ENCODE measurements at places on chromosomes 12 and 14.

DNA sequence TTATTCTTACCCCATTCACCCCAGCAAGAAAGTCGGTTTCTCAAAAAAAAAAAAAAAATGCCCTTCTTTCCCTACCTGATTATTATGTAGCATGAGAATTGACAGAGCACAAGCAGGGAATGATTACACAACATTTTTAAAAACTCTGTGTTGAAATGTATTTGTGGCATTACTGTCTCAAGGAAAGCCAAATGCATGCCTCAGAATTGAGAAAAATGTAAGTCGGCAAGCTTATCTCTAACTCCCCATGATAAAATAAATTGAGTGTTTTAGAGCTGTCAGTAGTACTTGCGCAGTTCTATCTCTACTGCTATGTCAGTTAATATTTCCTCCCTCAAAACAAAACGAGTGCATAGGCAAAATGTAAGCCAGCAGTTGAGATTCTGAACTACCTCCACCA, 25.7 kb downstream of the ANO4 start:
- no peak for DNase-seq

- DNase-seq = no peak
Measured at GRCh38 chr12:59446116-59446515, 149.7 kb upstream of the SLC16A7 start.

GRCh38 chr12:24574538-24574937, 374.4 kb downstream of the BCAT1 start:
- no peak for DNase-seq

DNA sequence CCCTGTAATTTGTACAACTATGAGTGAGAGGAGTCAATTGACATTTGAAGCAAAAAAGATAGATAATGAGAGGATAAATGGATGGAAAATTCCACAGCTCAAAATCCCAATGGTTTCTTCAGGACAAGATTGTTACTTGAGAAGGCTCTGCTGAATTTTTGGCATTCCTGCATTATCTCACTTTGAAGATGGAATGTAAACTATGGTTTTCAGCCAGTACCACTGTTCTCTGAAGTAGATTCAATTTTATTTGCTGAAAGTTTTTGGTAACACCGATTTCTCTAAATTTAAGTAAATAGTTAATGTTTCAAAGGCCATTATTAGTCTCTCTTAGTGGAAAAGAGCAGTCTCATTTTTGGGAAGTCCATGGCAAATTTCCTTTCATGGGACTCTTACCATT, 121.9 kb upstream of the SLC38A2 start:
- no peak for DNase-seq

DNA sequence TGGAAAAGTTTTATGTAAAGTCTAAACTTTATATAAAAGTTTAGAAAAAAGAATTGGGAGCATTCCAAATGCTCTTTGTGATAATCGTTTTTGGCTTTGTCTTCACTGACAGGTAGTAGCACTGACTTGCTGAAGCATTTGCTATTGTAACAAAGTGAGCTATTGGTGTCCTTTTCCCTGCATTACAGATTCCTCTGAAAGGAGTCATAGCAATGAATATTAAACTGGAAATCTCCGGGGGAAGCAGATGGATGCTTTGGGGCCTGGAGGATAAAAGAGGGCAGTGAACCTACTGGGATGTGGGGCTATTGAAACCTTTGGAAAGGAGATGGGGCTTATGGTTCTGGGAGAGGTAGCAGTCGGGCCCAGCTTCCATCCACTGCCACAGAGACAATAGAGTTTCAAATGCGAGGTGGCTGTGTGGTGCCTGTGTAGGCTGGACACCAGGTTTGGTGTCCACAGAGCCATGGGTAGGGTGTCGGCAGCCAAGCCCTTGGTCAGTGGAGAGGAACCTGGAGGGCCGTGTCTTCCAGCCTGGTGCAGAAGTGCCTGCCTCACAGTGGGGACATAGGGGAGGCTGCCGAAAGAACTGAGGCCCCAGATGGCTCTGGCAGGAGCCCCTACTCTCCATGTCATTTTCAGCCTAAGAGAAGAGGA, 10.1 kb downstream of the GSG1 start:
- DNase-seq = no peak

- DNase-seq = no peak
Measured at GRCh38 chr12:75452675-75453330, 27.8 kb upstream of the GLIPR1 start.

GRCh38 chr12:82474798-82475184, 116.5 kb downstream of the METTL25 start:
- DNase-seq = no peak

DNA sequence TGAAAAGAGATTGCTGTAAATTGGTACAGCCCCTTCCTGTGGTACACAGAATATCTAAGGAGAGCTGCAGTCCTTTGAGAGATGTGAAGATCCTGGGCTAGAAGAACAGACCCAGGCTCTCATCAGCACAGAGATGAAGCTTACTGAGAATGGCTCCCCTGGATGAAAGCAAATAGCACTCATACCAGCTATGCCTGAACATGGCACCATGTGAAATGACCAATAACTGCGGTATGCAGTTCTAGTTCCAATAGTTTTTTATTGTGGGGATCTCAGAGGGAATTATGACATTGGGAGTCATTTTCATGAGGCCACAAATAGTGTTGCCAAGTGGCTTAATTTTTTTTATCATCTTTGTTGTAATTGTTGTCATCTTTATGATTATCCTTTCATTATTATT, 15.4 kb upstream of the TRHDE start:
- no peak for DNase-seq
